ENCODE measurements at places on chromosomes 7 and 10.

GRCh38 chr10:102121739-102122372, 1.7 kb upstream of the LDB1 start:
- DNase-seq, result no peak

- no peak for DNase-seq
Measured at GRCh38 chr10:58435297-58435985, 50.2 kb downstream of the TFAM start.

GRCh38 chr7:151851145-151851751, 25.7 kb downstream of the PRKAG2 start:
- peak; percentile 22 for DNase-seq

DNA sequence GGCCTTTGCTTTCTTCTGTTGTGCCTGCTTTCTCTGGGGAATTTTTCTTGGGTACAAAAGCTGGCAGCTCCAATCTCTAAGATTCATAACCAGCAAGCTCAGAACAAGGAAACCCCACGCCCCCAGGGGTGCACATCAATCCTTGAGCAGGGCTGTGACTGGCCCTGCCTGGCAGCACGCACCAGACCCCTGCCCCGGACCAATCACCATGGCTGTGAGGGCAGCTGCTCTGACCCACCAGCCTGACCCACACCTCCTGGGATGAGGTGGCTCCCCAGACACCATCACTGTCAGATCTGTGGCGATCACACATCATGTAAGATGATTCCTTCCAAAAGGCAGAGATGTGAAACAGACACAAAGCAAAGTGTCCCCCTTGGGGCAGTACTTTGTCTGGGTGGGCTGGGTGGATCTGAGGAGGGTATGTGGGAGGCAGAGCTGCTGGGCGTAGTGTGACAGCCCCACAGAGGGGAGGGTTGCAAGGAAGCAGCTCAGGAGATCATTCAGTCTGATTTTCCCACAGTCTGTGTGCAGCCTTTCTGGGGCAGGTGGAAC, 175.5 kb upstream of the SHH start:
- DNase-seq, result no peak

DNA sequence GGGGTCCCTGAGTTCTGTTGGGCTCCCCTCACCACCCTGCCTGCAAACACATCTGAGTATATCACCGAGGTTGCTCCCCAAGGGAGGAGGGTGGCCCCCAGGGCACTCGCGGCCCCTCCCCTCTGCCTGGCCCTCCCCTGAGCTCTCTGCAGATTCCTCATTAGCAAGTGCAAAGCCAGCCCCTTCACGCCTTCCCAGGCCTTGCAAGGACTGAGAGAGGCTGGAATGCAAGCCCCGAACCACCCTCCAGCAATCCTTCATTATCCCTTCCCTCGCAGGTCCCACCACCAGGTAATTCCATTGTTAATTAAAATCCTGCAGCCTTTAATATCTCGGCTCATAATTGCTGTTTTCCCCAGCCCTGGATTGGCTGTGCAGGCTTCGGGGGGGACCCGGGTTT, 35.3 kb upstream of the MYL10 start:
- no peak for DNase-seq

DNA sequence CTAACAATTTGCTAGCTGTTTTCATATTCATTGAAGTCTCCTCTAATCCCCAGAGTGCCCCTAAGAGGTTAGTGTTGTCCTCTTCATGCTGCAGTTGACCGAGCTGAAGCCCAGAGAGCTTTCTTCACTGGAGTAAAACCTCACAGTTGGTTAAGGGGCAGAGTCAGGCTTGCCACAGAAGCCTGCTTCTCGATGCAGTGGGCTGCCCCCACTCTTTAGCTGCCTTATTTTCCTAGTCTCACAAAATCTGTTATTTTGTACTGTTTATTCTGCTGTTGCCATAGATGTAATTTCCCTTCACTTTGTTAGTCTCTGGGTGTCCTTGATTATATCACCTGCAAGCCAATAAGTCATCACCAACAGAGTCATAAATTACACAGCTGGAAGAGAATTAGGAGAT, 56.3 kb upstream of the ZPBP start:
- no peak for DNase-seq

DNA sequence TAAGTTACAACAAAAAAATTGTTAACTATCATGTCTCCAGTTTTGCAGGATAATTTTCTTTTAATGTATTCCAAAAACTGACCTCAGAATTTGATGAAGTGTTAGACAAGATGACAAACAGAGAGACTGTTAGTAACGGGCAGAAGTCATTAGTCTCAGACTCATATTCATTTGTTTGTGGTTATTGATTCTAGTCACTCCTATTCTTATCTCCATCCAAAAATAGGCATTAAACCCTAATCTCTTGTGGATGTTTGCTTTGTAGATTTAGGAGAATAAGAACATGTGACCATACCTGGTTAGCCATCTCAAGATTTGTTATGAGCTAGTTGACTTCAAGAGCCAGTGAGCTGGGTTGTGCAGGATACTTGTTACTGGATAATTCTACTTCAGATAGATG, 261.1 kb downstream of the AUTS2 start:
- DNase-seq, result no peak

GRCh38 chr10:107275806-107276205, 111.3 kb upstream of the SORCS1 start:
- DNase-seq, result no peak

- DNase-seq, result no peak
Measured at GRCh38 chr7:128781126-128781525, 5.5 kb upstream of the OPN1SW start.

DNA sequence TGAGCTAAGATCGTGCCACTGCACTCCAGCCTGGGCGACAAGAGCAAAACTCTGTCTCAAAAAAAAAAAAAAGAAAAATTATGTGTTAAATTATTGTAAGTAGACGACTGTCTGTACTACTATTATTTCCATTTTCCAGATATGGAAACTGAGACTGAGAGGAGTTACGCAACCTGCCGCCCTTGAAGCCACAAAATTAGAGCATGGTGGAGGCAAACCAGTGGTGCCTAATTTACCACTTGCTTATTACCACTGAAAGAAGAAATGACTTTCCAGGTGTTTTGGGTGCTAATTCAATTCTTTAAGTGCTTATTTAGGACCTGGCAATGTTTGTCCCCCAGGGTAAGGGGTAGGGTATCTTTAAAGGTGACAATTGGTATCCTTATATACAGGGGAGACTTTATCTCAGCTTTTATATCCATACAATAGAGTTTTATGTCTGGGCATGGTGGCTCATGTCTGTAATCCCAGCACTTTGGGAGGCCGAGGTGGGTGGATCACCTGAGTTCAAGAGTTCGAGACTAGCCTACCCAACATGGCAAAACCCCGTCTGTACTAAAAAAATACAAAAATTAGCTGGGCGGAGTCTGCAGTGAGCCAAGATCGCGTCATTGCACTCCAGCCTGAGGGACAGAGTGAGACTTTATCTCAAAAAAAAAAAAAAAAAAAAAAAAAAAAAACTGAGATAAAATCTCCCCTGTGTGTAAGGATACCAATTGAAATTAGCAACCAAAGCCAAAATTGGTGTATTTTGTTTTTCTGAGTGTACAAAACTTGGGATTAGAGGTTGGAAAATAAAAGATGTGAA, 16.6 kb upstream of the CAMK1D start:
- no peak for DNase-seq

GRCh38 chr10:44395396-44395795, 10.5 kb upstream of the CXCL12 start:
- DNase-seq, result no peak

DNA sequence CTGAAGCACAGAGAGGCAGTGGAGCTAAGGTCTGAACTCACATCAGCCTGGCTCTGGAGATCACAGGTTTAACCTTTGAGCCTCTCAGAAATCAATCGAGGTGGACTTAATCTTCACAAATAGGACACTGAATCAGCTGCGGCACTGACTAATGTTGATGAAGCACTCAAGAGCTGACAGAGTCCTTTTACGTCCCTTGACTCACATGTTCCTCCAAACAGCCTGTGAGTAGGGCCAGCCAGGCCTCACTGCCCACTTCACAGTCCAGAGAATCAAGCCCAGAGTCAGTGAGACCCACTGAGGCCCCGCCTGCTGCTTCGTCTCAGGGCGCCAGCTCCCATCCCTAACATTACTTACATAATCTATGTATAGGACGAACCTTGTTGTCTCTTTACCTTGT, 63.1 kb downstream of the TNS3 start:
- no peak for DNase-seq

GRCh38 chr7:25852211-25852938, 299.6 kb upstream of the NFE2L3 start:
- no peak for DNase-seq

GRCh38 chr7:87413951-87414793, 61.3 kb downstream of the ABCB4 start:
- no peak for DNase-seq

DNA sequence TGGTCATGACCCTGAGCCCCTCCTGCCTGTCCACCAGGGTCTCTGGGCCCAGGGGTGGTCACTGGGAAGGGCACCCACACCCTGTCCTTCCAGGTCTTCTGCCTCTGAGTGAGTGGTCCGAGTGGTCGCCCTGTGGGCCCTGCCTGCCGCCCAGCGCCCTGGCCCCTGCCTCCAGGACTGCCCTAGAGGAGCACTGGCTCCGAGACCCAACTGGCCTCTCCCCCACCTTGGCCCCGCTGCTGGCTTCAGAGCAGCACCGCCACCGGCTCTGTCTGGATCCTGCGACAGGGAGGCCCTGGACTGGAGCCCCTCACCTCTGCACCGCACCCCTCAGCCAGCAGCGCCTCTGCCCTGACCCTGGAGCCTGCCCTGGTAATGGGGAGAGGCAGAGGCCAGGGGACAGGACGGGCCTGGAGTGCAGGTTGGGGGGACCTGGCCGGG, 13.9 kb upstream of the ZNF862 start:
- DNase-seq, result no peak

DNA sequence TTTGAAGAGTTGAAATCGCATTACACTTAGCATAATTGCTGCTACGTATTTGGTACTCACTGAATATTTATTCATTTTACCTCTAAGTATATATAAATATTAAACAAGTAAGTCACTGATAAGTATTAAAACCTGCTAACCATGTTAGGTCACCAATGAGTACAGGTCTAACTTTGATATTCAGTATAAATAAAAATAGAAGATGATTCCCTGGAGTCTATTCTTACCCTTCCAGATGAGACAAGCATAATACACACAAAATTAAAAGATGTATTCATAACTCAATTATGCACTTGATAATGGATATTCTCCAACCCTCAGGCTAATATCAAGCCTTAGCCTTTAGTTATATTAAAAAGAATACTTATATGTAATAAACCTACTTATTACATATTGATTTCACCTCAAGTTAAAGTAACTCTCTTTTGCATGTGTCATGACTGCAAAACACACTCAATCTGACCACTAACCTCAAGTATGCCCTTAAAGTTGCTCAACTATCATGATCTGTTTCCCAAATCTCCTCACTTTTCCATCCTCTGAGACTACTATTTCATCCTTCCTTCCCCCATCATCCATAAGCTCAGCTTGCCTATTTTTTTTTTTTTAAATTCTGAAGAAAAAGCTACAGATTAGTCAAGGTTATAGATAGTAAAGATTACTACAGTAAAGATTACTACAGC, 46.8 kb downstream of the IPMK start:
- no peak for DNase-seq

GRCh38 chr10:102409604-102410428, 8.8 kb downstream of the PSD start:
- no peak for DNase-seq

- no peak for DNase-seq
Measured at GRCh38 chr7:33400214-33400538, 270.8 kb downstream of the BBS9 start.

GRCh38 chr10:11687779-11688447, 54.3 kb upstream of the ECHDC3 start:
- DNase-seq, result no peak

DNA sequence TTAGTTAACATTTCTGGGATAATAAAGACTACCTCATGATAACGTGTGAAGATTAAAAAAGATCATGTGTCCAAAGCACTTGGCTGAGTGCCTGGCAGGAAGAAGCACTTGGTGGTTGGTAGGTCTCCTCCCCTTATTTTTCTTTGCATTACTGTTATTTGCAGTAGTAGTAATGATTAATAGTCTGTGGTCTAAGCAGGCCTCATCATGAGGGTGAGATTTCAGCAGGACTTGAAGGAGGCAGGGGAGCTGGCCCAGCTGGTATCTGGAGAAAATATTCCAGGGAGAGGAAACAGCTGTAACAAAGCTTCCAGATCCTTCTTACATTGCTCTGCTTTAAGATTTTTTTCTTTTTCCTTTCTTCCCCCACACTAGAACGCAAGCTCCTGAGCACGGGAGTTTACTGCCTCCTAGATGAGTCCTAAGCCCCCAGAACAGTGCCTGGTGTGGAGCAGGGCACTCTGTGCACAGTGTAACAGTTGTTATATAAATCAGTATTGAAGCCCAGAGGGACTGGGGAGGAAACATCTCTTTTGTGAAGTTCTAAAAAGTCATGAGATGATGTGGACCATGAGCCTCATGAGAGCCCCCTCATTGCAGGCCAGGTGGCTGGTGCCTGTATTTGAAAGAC, 31.1 kb upstream of the RHEB start:
- DNase-seq, result no peak

- DNase-seq, result no peak
Measured at GRCh38 chr7:131222171-131222570, 105.5 kb upstream of the MKLN1 start.

DNA sequence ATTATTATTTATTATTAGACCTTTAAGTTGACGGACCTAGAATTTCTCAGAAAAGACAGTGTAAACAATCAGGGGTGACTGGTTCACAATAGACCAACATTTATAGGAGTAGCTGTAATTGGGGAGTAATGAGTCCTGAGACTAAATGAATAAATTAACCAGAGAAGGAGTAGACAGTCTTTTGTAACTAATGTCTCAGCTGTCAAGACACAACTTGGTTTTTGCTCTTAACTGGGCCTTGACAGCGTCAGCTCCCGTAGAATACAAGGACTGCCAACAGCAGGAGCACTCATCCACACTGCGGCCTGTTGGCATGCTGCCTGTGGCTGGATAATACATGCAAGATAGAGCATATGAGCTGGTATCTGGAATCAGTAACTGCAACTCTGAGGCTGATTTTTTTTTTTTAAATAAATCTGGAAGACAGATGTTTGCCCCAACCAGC, 123.9 kb downstream of the CACNA2D1 start:
- DNase-seq, result no peak

DNA sequence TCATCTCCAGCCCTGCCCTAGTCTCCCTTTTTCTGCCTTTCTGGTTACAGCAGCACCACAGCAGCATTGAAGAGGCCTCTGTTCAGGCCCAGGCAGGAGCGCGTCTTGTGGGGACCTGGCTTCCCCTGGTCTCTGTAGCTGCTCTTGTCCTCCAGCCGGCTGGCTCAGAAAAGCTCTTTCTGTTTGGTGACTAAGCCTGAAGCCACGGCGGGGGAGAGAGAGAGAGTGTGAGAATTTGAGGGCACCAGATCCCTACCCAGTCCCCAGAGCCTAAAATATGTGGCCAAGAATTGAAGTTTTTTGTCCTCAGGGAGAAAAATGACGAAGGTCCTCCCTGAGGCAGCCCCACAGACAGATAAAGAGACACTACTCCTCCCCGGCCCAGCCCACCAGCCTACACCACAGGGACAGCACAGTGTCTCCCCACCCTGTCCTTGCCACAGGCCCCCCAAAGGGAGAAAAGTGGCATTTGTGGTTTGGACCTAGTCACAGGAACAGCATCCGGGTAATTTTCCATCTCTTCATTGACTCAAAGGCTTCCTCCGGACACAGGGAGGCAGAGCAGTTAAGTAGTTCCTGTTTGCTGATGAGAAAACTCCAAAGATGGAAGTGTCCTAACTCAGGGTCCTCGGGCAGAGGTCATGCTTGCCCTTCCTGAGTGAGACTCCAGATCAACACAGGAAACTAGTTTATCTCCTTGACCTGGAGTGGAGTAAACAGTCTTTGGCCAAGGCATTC, 13.3 kb upstream of the FAM180A start:
- DNase-seq, result no peak
